IMR-90 (cell line): ENCODE measurements at places on chromosomes 5 and 9. TPM values are rescaled to one million over a fixed set of nuclear protein-coding genes. Genes with fewer than 3 reads are reported as not detected.

Gene ACOT12
- not detected in 2 replicates for polyA plus RNA-seq

Gene SPOUT1
- polyA plus RNA-seq = 27.8 and 30.2 TPM in 2 replicates

DNA sequence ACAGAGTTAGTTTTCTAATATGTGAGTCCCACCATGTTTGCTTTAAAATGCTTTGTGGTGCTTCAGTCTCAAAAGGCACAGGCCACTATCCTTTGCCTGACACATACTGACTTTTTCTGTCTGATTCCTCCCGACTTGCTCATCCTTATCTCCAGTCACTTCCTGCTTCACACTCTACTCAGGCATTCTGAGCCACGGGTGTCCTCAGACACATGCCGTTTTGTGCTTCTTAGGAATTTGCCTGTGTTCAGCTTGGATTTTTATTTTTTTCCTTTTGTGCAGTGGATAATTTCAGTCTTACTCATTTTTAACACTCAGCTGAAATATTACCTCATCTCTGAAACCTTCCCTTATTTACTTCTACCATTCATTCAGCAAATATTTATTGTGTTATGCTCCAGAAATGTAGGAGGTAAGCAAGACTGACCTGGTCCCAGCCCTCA lies 54.1 kb downstream of the MAN2A1 start:
- DNase-seq = peak; percentile 95

GRCh38 chr9:112061152-112061740 lies 113.9 kb downstream of the SUSD1 start:
- peak; percentile 99 for DNase-seq

GRCh38 chr5:32740651-32741050 lies 29.5 kb downstream of the NPR3 start:
- no peak for DNase-seq
